T-helper 2 cell (primary cell): ENCODE measurements at places on chromosomes 7 and 10.

- no peak for DNase-seq
Observed at GRCh38 chr7:128849804-128850490, 12.7 kb upstream of the ATP6V1F start.

DNA sequence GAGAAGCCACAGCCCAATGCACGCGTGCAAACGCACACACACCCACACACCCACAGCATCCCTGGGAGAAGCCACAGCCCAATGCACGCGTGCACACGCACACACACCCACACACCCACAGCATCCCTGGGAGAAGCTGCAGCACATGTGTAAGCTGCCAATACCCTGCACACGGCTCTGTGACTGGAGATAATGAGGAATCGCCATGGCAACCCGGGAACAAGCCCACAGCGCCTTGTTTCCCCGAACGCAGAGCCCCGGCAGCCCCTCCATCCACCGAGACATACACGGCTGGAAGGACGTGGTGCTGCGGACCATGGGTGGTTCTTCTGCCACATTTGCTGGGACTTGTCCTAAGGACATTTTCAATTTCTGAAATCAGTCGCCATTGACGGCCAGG, 221.3 kb downstream of the PTPRN2 start:
- no peak for DNase-seq

- DNase-seq = no peak
Observed at GRCh38 chr10:89369156-89370105, 8.4 kb upstream of the IFIT1B start.

- DNase-seq = no peak
Observed at GRCh38 chr10:3720228-3721019, 64.6 kb downstream of the KLF6 start.

DNA sequence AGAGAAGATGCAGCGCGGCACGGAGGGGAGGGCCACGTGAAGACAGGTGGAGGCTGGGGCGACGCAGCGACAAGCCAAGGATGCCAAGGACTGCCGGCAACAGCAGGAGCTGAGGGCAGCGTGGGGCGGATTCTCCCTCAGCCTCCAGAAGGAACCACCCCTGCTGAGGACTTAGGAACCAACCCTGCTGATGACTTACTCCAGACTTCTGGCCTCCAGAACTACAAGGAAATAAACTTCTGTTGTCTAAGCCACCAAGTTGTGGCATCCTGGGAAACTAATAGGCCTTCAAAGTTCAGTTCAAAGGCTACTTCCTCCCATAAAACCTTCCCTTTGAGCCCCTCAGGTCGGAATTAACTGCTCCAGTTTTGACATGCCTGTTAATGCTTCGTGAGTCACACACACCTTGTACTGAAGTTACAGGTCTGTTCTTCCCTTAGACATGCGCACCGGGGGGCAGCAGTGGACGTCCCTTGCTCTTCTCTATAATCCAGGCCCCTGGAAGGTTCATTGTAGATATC, 88.4 kb upstream of the RHEB start:
- no peak for DNase-seq
